ENCODE measurements at places on chromosomes 5 and 9. TPM values are rescaled to one million over a fixed set of nuclear protein-coding genes. Genes with fewer than 3 reads are reported as not detected.
A peak's percentile ranks its signal among the peaks of the same experiment; 100 is the strongest.

The ASPN gene
- 4.5 TPM for total RNA-seq

The TMEM167A gene
- total RNA-seq = 50.5 TPM

The NRG2 gene
- total RNA-seq = 1.9 TPM

The FAM193B gene
- 26.4 TPM for total RNA-seq

The ACTL7B gene
- total RNA-seq = not detected

The ZNF483 gene
- total RNA-seq = 4.9 TPM

The NR4A3 gene
- 4.1 TPM for total RNA-seq

The GRXCR2 gene
- 3.8 TPM for total RNA-seq

The IRX1 gene
- not detected for total RNA-seq

The ENTPD2 gene
- total RNA-seq = 2.1 TPM

The LCP2 gene
- 7.1 TPM for total RNA-seq

The NSD1 gene
- 38.5 TPM for total RNA-seq

The RAB3C gene
- total RNA-seq = 0.84 TPM

DNA sequence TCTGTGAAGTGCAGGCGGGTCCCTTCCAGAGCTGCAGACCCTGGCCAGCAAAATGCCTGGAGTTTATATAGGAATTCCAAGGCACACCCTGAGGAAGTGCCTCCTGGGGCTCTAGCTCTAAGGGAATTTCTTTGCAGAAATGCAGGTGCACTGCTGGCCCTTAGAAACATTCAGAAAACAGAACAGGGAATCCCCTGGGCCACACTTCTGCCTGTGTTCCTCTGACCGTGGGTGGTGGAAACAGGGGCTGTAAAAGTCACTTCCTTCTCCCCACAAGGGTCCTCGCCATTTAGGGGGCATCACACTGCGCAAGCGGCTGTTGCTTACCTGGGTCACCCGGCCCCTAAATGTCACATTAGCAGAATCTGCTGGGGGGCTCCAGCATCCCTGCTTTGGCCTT is 140.8 kb upstream of the TBC1D2 start:
- no peak for DNase-seq

- peak; percentile 70 for DNase-seq
These were observed 64.0 kb downstream of the POU5F2 start for GRCh38 chr5:93677359-93677891.

- DNase-seq = peak; percentile 70
These were observed 113.7 kb downstream of the KLHL3 start for GRCh38 chr5:137621861-137622823.

GRCh38 chr5:95380103-95380628 is 11.0 kb upstream of the FAM81B start:
- no peak for DNase-seq

- DNase-seq = no peak
These were observed 1363.3 kb downstream of the MAT2B start for GRCh38 chr5:164868761-164869160.

DNA sequence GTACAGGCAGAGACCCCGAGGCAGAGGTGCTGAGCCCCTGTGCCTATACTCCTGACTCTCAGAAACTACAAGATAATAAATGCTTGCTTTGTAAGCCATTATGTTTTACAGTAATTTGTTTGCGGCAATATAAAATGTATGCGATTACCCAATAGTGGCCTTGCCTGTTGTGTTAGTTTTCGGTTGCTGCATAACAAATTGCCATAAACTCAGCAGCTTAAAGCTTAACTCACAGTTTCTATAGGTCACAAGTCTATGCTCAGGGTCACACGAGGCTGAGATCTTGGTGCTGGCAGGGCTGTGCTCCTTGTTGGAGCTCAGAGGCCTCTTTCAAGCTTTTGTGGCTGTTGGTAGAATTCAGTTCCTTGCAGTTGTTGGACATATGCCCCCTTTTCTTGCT is 114.8 kb downstream of the COL23A1 start:
- no peak for DNase-seq

DNA sequence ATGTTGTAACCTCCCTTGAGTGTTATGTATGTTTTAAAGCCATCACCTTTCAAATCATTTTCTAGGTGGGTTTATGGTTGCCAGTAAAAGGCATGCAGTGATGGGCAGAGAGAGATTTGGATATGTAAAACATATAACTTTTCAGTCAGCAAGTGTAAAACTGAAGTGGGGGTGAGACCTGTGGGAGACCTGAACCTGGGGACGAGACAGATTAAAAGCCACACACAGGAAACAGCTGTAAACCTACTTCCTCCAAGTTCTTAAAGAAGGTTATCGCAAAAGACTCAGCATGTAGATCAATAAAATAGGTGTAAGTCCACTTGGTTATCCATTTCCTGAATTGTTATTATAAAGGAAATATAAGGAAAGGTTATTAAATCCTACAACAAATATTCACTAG is 76.6 kb downstream of the YIPF5 start:
- no peak for DNase-seq

GRCh38 chr9:16003785-16004184 is 450.9 kb downstream of the CCDC171 start:
- DNase-seq = no peak

DNA sequence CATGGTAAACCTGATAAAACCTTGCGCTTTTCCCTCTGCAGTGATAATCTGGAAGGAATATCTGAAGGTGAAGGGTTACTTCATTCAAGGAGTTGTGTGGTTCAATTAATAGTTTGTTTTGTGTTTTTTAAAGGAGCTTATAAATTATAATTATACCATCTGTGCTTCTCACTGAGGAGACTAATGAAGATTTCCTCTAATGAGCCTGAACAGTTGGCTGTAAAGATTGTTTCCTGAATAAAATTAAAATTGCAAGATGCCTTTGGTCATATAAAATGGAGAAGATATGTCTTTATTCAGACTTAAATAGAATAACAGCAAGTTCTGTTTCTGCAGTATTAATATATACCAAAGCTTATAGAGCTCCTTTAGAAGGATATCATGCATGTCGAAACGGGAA is 59.9 kb downstream of the GAPVD1 start:
- DNase-seq = no peak

DNA sequence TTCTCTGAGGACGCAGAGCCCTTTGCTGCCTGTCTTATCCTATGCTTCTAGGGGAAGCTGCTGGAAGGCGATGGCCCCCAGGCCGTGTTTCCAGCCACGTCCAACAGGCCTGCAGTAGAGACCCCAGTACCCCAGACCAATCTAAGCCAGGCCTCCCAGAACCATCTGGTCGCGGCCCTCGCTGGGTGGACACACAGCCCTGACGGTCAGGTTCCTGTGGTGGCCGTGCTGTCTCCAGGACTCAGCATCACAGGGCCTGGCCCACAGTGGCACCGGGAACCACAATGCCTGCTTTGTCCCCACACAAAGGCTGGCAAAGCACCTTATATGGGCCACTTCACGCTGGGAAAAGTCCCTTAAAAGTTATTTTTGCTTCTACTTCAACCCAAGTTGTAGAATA is 44.5 kb downstream of the SEMA4D start:
- no peak for DNase-seq

- no peak for DNase-seq
These were observed 222.3 kb upstream of the KIF2A start for GRCh38 chr5:62083661-62084060.

- DNase-seq = peak; percentile 60
These were observed 450.8 kb downstream of the NFIB start for GRCh38 chr9:13863112-13863511.

- no peak for DNase-seq
These were observed 26.4 kb downstream of the TNFSF15 start for GRCh38 chr9:114779352-114779845.

DNA sequence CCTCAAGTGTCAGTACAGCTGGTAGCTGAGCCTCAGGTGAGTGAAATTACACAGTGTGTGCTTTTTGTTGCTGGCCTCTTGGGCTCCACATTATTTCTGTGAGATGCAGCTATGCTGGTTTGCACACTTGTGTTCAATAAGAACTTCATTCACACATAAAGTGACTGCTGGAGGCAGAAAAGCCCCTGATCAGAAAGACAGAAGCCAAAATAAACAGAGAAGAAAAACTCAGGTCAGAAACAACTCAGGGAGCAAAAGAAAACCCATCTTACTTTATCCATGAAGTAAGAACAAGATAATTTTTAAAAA is 15.1 kb downstream of the PNPLA7 start:
- no peak for DNase-seq

DNA sequence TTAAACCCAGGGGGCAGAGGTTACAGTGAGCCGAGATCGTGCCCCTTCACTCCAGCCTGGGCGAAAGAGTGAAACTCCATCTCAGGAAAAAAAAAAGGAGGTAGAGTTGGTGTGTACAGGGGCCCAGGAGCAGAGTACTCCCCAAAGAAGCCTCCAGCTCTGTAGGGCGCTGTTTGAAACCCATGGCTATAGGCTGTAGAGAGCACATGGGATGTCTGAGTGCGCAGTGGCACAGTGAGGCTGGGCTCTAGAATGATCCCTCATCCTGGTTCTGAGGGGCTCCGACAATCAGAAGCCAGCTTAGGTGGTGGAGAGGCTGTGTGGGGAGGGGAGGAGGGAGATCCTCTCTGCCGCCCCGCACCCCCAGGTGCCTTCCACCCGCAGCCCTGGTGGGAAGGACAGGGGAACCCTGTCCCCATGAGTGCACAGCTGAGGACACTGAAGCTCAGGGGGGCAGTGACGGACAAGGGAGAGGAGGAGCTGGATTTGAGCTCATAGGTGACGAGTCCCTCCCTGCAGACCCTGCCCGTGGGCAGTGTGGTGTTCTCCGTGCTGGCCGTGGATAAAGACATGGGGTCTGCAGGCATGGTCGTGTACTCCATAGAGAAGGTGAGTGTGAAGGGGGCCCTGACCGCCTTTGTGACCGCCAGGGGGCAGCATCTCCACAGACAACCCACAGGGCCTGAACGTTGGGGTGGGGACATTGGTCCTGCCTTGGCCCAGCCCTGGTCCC is 24.6 kb downstream of the CDHR2 start:
- peak; percentile 82 for DNase-seq

- DNase-seq = peak; percentile 37
These were observed 127.4 kb downstream of the PALM2AKAP2 start for GRCh38 chr9:109907400-109907799.

- DNase-seq = no peak
These were observed 173.5 kb upstream of the DMAC1 start for GRCh38 chr9:7973123-7973522.

DNA sequence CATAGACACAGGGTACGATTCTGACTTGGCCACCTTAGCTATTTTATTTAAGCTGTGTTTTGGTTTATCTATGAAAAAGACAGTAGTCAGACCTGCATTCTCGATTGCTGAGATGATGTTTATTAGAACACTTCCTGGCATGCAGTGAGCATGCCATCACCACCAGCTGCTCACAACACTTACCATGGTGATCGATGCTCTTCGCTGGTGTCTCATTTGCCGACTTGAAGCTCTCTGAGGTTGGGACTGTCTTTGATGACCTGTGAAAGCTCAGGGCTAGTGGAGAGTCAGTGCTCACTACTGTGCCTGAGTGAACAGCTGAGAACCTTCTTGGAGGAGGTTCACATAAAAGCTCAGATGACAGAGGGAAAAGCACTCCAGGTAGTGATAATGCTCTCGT is 4.4 kb upstream of the C9orf153 start:
- no peak for DNase-seq

GRCh38 chr9:17004500-17004899 is 130.3 kb upstream of the CNTLN start:
- no peak for DNase-seq

DNA sequence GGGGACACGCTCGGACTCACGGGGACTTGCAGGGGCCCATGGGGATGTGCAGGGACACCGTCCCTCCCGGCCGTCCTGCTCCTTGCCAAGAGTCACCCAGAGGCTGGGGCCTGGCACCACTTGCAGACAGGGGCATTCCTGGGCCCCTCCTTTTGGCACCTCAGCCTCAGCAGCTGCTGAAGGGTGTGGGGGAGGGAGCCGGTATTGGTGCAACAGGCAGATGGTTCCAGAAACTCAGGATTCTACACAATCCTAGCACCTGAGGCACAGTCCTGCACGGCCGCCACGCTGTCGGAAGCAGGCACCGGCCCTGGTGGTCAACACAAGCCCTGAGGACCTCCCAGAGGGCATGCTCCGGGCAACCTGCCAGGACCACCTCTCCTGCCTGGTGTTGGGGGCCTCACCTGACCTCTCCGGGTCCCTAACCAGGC is 19.3 kb upstream of the SLC12A7 start:
- peak; percentile 71 for DNase-seq

GRCh38 chr9:126947529-126947928 is 32.9 kb downstream of the RALGPS1 start:
- no peak for DNase-seq

GRCh38 chr9:86764671-86765343 is 182.5 kb downstream of the GAS1 start:
- DNase-seq = no peak

GRCh38 chr9:70995511-70995910 is 125.9 kb downstream of the TRPM3 start:
- DNase-seq = no peak

GRCh38 chr5:141354900-141355469 is at the start of gene PCDHGA4:
TSS of gene PCDHGA4 (plus strand) at chr5:141355021. CDS start at chr5:141355108, 87 bp downstream.
- no peak for DNase-seq

- DNase-seq = no peak
These were observed 65.1 kb upstream of the IQGAP2 start for GRCh38 chr5:76337953-76338451.

- no peak for DNase-seq
These were observed 344.1 kb upstream of the ADAMTSL1 start for GRCh38 chr9:18129809-18130334.

DNA sequence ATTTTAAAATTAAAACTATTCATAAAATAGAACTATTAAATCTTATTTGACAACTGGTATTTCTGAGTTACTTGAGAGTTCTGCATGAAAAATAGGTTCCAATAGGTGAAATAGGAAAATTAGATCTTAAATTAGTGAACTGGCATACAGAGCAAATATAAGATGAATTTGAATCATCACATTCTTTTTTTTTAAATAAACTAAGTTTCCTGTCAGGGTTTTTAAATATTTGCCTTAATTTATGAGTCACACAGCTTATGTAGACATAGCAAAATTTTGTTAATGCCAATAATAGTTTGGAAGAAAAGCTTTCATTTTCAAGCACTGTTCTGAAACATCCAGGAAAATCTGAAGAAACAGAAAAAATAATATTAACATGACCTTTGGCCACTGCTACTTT is 311.7 kb upstream of the HAPLN1 start:
- no peak for DNase-seq

GRCh38 chr5:164115420-164115819 is 610.0 kb downstream of the MAT2B start:
- no peak for DNase-seq

DNA sequence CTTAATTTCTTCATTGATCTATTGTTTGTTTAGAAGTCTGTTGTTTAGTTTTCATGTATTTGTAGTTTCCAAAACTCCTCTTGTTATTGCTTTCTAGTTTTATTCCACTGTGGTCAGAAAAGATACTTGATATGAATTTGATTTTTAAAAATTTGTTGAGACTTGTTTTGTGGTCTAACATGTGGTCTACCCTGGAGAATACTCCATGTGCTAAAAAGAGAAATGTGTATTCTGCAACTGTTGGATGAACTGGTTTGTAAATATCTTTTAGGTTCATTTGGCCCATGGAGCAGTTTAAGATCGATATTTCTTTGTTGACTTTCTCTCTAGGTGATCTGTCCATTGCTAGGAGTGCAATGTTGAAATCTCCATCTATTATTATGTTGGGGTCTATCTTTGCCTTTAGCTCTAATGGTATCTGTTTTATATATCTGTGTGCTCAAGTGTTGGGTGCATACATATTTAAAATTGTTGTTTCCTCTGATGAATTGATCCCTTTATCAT is 150.6 kb upstream of the ATP10B start:
- no peak for DNase-seq
